ENCODE measurements at places on chromosomes 3 and 15.

- no peak for DNase-seq
Observed at GRCh38 chr3:172929451-172929850, 178.9 kb downstream of the ECT2 start.

- DNase-seq = no peak
Observed at GRCh38 chr3:152853196-152853595, 18.3 kb downstream of the P2RY1 start.

GRCh38 chr3:21665444-21666100 lies 85.4 kb downstream of the ZNF385D start:
- DNase-seq = no peak

DNA sequence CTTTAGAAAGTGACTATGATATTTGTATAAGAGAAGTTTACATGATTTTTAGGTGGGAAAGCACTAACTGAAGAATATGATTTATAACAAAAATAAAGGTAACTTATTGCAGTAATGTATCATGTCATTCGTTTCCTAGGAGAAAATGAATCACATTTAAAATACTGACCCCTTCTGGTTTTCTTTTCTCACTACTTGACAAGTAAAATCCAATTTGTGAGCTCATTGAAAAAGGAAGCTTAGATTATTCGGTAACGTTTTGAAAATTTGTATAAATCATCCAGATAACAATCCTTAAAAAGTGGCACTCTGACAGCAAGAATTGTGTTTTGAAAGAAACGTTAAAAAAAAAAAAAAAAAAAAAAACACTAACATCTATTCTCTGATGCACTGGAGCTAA lies 39.0 kb downstream of the NSUN3 start:
- no peak for DNase-seq

GRCh38 chr15:82849556-82850512 lies 40.4 kb downstream of the WHAMM start:
- DNase-seq = peak; percentile 75

DNA sequence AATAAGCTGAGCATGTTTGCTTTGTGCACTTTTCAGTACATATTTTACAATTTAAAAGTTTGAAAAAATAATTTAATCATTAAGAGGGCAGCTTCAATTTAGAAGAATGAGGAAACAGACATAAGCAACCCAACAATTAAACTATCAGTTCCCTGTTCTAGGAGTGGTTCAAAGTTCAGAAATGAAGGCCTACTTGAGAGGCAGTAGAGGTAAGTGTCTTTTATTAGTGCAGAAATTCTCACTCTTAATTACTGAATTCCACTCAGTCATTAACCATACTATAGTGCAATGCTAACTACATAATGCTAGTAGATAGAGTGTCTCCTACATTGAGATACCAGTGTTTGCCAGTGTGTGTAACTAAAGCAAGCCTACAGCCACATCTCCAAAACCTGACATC lies 73.1 kb downstream of the TNIK start:
- no peak for DNase-seq

GRCh38 chr3:71176366-71176765 lies 407.2 kb downstream of the FOXP1 start:
- DNase-seq = no peak

GRCh38 chr3:51621091-51621892 lies 49.8 kb upstream of the TEX264 start:
- DNase-seq = no peak

DNA sequence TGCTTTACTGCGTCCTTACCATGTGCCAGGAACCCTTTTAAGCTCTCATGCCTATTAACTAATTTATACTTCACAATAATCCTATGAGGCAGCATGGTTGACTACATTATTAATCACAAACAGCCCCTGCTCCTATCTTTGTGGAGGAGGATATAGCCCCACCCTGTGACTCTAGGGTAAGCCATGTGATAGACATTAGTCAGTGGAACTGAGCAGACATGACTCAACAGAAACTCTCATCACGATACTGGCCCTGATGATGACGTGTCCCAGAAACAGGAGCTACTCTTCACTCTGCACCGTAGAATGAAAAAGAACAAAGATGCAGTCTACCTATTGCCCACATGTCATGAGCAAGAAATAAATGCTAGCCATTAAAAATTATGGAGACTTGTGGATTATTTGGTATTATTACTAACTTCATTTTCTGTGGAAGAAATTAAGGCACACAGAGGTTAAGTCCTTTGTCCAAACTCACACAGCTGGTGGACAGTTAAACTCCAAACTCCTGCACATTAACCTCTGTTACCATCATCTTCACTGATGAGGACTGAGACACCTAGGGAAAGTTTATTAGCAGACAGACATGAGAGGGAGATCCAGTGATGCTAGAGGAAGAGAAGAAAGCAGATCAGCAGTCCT lies 51.2 kb downstream of the CFAP20DC start:
- DNase-seq = no peak

DNA sequence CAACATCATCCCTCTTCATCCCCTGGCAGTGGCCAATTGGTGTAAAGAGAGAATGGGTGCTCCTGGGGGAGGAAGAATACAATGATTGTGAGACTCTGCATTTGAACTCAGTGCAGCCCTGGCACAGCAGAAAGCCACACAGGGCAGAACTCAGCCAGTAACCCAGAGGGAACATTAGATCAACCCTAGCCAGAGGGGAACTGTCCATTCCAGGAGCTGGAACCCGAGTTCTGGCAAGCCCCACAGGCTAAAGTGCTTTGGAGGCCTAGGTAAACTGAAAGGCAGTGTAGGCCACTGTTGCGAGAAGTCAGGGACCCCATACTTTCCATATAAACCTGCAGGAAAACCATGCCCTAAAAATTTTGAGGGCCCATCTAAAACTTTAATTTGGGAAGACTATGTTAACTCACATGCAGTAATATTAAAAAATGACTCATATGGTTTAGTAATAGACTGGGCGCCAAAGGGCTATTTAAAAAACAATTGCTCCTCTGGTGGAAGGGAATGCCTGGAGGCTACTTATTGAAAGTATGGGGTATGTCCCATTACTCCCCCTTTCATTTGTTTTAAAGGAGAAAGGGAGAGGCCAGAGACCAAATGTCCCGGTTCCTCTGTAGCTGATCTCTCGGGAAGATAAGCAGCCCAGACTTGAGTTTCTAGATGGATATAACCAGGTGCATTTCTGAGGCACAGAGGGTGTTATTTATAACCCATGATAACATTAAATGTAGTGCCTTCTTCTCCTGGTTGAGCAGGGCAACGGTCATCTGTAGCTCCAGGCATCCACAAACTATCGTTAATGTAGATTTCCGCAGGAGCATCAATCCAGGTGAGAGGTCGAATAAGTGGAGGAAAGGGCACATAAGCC lies 5.8 kb upstream of the RAD51 start:
- no peak for DNase-seq

- peak; percentile 62 for DNase-seq
Observed at GRCh38 chr3:134709561-134710312, 58.9 kb upstream of the KY start.
